ENCODE measurements at places on chromosomes 12 and 14.

- no peak for DNase-seq
Measured at GRCh38 chr14:94113490-94113889, 3.0 kb downstream of the IFI27 start.

- no peak for DNase-seq
Measured at GRCh38 chr14:65981192-65981843, 504.9 kb upstream of the CCDC196 start.

DNA sequence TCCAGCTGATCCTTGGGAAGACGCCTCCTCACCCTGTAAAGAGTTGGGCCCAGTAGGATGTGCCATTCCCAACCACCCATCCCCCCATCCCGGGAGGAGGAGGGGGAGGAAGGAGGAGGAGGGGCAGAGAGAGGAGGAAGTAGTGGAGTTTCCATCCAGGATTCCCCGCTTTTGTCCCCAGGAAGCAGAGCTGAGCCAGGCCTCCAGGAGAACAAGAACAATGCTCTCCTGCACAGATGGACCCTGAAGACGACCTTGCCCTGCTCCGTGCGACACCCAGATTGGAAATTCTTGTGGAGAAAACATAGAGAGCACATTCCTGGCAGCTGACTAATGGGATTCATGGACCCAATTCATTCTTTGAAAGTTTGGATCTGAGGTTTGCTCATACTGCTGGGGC lies 132.3 kb upstream of the CRY1 start:
- DNase-seq, result no peak

GRCh38 chr12:73180734-73181133 lies 908.6 kb downstream of the TRHDE start:
- no peak for DNase-seq

- DNase-seq, result no peak
Measured at GRCh38 chr12:573232-573631, 90.0 kb downstream of the NINJ2 start.

GRCh38 chr12:108804271-108804953 lies 53.0 kb downstream of the SSH1 start:
- DNase-seq, result no peak

GRCh38 chr12:110649341-110649847 lies 35.5 kb downstream of the TCTN1 start:
- no peak for DNase-seq

DNA sequence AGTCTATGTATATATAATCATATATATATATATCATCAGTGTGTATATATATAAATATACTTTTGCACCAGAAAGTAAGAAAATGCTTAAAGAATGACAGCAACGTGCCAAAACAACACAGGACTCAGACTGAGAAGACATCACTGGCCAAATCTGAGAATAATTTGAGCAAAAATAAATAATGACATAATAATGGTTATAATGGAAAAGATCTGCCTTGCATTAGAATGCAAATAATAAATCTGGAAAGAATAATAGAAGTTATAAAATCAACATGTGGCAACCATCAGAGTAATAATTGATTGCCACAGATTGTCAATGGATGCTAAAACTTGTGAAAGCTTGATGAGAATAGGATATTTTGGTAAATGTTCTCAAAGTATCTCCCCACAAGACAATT lies 61.5 kb upstream of the PLEKHG7 start:
- no peak for DNase-seq

GRCh38 chr12:58030566-58031279 lies 89.4 kb downstream of the ATP23 start:
- no peak for DNase-seq

DNA sequence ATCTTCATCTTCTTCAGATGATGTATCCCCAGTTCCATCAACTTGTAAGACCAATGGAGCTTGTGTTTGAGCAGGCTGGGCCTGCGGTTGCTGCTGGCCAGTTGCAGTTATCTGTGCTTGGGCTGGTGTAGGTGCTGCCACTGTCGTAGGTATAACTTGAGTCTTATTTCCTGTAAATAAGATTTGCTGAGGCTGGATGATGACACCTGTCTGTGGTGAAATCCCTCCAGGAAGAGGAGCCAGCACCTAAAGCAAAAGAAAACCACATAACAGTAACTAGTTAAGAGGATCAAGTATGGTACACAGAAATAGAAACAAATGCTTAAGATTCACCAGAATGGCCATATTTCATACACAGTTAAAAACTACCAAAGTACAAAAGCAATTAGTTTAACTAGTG lies 28.2 kb downstream of the GTF2A1 start:
- peak; percentile 30 for DNase-seq

- DNase-seq, result no peak
Measured at GRCh38 chr12:131042834-131043245, 89.1 kb downstream of the ADGRD1 start.
